ENCODE measurements at places on chromosomes 5 and 9.

DNA sequence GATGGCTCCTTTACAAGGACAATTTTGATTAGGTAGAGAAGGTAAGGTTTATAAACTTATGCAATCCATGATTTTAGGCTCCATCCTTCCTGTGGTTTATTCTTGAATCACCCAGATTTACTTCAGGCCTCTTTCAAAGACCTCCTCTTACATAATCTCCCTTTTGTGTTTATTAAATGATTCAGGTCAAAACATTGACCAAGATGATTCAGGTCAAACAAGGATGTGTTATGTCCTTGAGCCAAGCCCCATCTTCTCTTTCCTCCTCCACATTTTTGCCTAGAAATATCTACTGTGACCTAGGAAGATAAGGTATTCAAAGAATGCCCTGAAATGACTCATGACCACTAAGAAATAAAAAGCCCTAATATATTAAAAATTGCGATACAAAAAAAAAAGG is 31.8 kb upstream of the TLR4 start:
- no peak for DNase-seq

DNA sequence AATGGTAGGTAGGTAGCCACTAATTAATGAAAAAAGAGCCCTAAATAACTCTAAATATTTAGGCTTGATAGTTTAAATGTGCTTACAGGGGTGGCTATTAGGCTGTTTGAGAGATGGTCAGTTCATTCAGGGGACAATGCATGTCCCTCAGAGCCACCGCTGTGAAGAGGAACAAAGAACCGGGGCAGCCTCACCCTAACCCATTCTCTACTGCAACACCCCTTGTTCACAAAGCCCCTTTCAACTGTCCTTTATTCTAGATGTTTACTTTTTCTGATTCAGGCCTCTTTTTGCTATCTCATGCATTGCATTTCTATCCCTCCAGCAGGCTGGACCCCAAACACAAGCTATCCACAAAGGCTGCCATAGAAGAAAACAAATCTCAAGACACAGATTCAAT is 906.7 kb downstream of the NR2F1-AS1 start:
- no peak for DNase-seq

- peak; percentile 72 for DNase-seq
Observed at GRCh38 chr5:172678902-172679301, 37.8 kb downstream of the NEURL1B start.

DNA sequence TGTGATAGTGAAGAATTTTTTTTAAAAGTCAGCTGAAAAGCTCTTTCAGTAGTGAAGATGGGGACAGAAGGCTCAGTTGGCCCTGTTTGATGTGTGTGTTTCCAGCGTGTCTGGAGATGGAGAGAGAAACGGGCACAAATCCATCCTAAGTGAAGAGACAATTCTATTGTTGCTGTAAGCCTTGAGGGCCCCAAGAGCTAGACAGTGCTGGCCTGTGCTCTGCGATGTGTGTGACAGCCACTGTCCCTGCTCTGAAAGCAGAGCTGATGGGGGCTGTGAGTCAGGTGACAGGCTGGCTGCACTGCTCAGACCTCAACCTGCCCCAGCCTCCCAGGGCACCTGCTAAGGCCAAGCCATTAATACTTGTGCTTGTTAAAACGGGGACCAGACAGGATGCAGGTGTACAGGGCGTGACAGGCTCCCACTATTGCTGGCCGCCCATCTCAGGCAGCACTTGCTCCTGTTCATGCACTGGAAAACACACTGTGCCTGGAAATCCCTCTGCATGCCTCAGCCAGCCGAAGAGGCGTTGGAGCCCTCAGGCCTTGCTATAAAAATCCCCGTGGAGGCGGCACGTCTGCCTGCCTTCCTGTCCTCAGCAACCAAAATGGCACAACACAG is 44.6 kb upstream of the SEMA4D start:
- no peak for DNase-seq

- no peak for DNase-seq
Observed at GRCh38 chr9:128026773-128027541, 40.2 kb downstream of the NAIF1 start.

GRCh38 chr5:134634227-134634626 is 1.6 kb upstream of the SAR1B start:
- no peak for DNase-seq
